H9 (cell line): ENCODE measurements at places on chromosomes 2 and 18.

GRCh38 chr2:73268830-73269685 is 15.2 kb downstream of the FBXO41 start:
- peak; percentile 88 for DNase-seq

DNA sequence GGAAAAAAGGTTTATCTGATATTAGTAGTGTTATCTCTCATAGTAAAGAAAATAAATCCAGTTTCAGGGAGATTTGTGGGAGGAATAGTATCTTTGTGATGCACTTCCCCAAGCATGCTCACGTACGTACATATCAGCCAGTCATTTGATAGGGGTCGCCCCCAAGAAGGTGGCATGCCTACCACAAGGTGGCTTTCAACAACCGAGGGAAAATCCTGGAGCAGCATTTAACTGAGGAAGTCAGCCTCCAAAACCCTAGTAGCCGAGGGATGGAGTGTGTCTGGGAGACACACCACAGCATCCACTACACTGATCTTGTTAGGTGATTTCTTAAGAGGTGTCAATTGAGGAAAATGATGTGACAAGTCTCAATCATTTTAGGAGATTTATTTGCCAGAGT is 623.9 kb downstream of the NYAP2 start:
- DNase-seq = peak; percentile 63

DNA sequence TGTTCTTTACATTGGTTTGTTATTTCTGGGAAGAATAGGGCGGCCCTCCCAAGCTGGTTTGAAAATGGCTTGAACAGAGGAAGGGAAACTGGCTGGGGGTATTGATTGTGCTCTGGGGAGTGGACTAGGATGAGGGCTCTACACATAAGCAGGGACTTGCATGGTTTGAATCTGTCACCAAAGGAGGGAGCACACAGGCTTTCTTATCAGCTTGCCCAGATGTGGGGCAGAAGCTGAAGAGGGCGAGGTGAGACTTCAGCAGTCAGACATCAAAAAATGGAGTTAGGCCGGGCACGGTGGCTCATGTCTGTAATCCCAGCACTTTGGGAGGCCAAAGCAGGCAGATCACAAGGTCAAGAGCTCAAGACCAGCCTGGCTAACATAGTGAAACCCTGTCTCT is 7.2 kb upstream of the RAB12 start:
- no peak for DNase-seq

DNA sequence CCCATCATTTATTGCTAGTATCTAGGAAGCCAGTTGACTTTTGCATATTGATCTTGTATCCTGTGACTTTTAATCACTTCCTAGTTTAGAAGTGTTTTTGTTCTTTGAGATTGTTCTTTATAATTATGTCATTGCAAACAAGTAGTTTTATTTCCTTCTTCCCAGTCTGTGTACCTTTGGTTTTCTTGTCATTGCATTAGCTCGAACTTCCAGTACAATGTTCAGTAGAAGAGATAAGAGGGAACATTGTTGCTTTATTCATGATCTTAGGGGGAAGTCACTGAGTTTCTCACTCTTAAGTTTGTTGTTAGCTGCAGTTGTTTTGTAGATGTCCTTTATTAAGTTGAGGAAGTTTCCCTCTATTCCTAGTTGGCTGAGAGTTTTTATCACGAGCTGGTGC is 61.0 kb downstream of the TRAPPC12 start:
- no peak for DNase-seq

DNA sequence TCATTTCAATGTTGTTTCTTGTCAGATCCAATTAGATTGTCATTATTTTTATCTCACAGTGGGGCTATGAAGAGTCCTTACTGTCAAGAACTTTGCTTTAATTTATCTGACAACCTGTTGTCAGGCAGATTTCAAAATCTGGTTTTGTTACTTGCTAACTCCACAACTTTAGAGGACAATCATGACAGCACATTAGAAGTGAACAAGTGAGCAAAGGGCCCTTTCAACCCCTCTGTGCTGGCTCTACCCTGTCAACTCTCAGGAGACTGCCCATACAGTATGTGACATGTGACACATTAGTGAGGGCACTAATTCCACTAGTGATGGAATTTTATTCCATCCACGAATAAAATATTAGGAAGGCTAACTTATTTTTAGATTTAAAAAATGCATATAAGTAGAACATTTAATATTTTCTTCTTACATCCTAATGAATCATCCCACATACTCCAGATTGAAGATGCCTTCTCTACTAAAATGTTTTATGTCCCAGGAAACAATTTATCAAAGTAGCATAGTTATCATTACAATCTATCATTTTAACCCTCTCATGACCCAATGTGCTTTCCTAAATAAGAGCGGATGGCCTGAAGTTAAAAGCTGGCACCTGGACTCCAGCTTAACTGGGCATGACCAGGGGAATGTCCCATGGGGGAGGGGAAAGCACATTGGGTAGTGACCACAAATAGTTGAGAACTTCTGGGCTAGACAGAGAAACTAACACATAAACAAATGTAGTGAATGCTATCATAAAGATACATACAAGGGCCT is 97.6 kb upstream of the PPP1CB start:
- DNase-seq = no peak

DNA sequence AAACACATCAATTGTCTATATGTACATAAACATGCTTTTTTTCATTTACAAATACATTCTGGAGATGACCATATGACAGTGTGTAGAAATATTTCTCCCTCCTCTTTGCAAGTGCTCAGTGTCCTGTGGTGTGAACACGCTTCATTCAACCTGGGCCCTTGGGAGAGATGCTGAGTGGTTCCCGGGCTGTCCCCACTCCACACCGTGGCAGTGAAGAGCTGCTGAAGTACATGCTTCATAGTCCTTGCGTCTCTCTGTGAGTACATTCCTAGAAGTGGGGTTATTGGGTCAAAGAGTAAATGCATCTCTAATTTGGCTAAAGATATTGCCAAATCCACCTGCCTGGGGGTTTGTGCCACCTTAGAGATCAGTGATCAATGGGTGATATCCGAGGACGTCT is 6.5 kb upstream of the GPR35 start:
- peak; percentile 3 for DNase-seq

GRCh38 chr2:139759000-139759505 is 978.9 kb upstream of the NXPH2 start:
- no peak for DNase-seq

DNA sequence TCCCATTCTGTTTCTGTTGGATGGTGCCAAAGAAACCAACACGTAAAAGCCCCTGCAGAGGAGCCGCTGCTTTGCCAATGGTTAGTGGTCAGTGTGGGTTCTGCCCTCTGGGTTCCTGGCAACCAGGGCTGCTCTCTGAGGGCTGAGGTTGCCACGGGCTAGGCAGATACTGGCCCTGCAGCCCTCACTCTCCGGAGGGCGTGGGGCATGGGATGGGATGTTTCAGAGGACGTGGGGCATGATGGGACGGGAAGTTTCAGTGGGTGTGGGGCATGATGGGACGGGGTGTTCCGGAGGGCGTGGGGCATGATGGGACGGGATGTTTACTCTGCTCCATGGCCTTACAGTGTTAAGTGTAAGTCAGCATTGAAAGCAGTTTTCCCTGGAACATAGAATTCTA is 34.2 kb downstream of the ADI1 start:
- no peak for DNase-seq
